Mucosa of gallbladder (tissue), 1 donor: ENCODE measurements at places on chromosomes 4 and X. TPM values are rescaled to one million over a fixed set of nuclear protein-coding genes. Genes with fewer than 3 reads are reported as not detected.

The ARAP2 gene
- 22.3 TPM for total RNA-seq

DNA sequence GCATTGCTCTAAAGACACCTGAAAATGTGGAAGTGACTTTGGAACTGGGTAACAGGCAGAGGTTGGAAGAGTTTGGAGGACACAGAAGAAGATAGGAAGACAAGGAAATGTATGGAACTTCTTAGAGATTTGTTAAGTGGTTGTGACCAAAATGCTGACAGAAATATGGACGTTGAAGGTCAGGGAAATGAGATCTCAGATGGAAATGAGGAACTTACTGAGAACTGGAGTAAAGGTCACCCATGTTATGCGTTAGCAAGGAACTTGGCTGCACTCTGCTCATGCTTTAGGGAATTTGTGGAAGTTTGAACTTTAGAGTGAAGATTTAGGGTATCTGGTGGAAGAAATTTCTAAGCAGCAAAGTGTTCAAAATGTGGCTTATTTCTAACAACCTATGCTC lies 99.4 kb downstream of the FAM13A start:
- DNase-seq, result no peak

The MAGEH1 gene
- 24.6 TPM for total RNA-seq

The WDR17 gene
- 9.4 TPM for total RNA-seq

GRCh38 chrX:107747596-107748161 lies 27.9 kb downstream of the TSC22D3 start:
- DNase-seq, result no peak

The DCAF4L1 gene
- 0.12 TPM for total RNA-seq

The GPR50 gene
- 0.12 TPM for total RNA-seq

The USP17L15 gene
- total RNA-seq, result not detected

GRCh38 chr4:7136351-7136750 lies 56.0 kb upstream of the SORCS2 start:
- no peak for DNase-seq

DNA sequence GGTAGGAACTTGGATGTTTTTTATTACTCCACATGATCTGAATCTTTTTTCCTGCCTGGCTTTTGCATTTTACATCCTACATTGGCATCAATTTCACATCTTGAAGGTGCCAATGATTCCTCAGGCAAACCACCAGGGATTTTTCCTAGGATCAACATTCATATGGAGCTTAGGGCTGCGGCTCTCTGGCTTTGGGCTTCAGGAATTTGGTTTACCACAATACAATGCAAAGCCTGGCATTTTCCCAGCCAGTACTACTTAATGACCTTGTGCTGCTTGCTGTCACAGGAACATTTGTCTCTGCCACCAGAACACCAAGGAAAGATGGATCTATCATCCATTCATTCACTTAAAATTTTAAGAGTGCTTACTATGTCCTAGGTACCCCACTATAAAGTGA lies 180.7 kb downstream of the PDGFC start:
- DNase-seq, result no peak

- no peak for DNase-seq
Observed at GRCh38 chrX:43315622-43316021, 340.5 kb upstream of the MAOA start.

- DNase-seq, result no peak
Observed at GRCh38 chrX:130100180-130100579, 10.1 kb downstream of the ELF4 start.

The GPR34 gene
- 20.9 TPM for total RNA-seq

The ZNF732 gene
- total RNA-seq, result not detected

DNA sequence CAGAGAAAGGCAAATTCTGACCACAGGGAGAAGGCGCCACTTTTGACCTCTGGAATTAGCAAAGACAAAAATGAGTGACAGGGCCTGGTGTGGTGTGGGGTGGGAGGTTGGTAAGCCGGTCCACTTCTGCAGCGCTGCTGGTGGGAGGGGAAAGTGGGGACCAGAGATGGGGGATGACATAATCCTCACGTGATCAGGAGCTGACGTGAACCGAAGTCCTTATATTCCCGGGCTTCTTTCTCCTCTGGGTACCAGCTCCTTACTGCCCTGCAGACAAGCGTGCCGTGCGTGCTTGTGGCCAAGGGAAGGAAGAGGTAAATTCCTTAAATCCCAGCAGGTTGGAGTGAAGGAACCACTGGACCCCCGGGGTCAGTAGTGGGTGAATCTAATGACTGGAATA lies at the start of gene TCEAL7:
TSS of gene TCEAL7 (plus strand) at position 249 of the 400 bp plus-strand sequence. CDS start 1,165 bp downstream, outside the sequence.
- peak; percentile 24 for DNase-seq

DNA sequence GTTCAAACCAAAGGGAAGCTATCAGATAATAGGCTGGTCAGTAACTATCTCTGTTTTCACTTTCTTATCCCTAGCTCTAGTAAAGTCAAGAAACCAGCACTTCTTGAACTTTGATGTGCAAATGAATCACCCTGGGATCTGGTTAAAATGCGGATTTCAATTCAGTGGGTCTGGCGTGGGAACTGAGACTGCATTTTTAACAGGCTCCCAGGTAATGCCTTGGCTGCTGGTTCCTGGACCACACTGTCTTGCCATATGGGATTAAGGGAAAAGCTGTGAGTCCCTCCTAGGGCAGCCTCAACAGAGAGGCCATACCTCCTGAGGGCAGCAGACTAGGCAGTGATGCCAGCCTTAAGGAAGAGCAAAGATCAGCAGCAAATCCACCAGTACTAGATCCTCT lies 1.7 kb downstream of the RNF175 start:
- DNase-seq, result no peak

DNA sequence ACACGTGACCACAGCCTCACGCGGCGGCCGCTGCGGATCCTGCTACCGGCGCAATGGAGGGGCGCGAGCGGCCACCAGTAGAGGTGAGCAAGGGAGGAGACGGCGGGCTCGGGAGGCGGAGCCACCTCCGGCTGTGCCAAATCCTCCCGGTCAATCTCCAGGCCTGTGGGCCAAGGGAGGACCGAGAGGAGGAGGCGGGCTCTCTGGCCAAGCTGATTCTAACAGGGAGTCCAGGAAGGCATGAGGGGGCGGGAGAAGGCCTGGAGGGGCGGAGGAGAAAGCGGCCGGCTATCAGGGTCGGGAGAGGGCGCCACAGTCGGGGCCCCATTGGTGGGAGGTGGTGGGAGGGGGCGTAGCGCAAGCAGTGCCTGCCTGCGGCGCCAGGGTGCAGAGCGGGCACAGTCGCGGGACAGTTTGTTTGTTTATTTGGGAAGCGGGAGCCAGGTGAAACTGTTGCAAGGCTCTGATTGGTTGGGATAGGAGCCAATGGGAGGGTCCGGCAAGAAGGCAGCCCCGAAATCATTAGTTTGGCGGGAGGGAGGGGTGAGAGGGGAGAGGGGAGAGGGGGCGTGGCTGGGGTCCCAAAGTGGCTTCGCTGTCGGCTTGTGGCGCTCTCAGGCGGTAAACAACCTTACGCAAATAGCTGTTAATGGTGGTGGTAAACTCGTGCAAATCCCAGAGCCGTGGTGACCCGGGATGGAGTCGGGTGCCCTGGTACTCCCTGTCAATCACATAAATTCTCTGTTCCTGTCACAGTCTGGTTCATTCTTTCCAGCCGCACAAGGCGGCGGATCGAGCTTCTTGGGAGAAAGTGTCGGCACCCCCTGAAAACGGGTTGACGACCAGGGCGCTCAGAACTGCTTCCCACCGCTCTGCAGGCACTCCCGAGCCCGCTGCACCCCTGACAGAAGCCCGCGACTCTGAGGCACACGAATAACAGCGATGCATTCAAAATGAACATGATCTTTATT lies at the start of gene IRS4:
TSS of gene IRS4 (minus strand) at position 55 of the 971 bp plus-strand sequence.
- no peak for DNase-seq
